ENCODE measurements at places on chromosomes 2 and 18.

DNA sequence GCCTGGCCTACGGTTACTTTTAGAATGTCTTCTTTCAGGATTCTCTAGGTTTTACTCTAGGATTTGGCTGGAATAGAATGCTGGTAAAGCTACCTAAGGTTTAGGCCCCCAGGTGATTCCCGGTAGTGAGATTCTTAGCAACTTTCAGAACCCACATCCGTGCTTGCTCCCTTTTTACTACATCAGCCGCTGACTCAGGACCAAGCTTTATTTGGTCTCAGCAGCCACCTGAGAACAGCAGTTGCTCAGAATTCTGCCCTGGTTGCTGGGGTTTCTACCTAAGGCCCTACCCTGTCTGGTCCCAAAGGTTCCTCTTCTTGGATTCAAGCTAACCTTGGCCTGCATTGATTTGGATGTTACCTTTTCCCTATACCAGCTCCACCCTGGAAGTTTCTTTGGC, 36.1 kb upstream of the NDUFV2 start:
- DNase-seq: no peak

DNA sequence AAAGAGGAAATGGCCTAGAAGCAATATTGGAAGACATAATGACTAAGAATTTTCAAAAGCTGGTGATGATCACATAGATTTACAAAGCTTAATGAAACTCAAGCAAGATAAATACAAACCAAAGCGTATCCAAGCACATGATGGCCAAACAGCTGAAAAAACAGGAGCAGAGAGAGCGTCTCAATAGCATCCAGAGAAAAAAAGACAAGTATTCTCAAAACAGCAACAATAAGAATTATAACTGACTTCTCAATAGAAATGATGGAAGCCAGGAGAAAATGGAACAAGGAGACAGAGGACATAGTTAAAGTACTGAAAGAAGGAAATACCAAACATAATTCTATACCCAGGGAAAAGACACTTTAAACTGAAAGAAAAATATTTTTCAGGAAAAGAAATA, 437.2 kb upstream of the TNP1 start:
- no peak for DNase-seq

DNA sequence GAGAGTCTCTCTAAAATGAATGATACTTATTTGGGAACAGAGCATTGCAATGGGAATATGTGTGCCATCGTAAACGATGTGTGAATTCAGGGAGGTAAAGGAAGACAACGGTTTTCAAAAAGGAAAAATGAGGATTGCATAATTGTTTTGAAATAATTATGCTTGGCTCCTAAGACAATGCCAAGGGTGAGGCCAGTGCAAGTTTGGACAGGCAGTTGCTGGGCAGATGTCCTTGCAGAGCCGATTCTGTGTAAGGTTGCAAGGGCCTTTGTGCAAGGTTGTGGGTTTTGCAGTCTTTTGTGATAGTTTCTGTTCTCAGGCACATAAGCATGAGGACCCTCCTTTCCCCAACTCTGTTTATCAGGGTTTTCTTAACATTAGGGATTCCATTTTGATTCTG, 70.0 kb upstream of the ZNF236 start:
- no peak for DNase-seq

DNA sequence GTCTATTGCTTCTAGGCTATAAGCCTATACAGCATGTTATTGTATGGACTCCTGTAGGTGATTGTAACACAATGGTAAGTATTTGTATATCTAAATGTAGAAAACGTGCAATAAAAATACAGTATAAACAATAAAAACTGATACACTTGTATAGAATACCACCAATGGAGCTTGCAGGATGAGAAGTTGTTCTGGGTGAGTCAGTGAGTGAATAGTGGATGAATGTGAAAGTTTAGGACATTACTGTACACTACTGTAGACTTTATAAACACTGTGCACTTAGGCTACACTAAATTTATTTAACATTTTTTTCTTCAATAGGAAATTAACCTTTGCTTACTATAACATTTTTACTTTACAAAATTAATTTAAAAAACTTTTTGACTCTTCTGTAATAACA, 679.2 kb upstream of the ZNF804A start:
- DNase-seq: no peak

GRCh38 chr2:65382323-65382722, 50.1 kb downstream of the SPRED2 start:
- no peak for DNase-seq

DNA sequence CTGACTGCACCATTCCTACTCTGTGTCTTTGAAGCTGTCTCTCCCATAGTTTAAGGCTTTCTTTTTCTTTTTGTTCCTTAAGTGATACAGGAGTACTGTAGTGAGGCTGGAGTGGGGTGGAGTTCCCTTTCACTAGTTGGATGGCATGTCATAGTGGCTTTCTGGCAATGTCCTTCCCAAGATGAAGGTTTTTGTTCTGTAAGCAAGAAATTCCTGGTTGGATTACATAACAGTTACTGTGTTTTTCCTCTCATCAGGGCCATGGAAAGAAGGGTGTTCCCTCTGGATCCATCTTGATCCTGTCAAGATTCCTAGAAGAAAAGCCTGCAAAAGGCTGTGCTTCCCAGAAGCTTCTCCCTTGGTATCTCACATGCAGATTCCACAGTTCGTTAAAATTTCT, 84.2 kb downstream of the ACKR3 start:
- no peak for DNase-seq

GRCh38 chr18:74367905-74368304, 52.3 kb downstream of the C18orf63 start:
- DNase-seq: no peak

GRCh38 chr2:219003979-219004378, 10.8 kb upstream of the CRYBA2 start:
- no peak for DNase-seq

DNA sequence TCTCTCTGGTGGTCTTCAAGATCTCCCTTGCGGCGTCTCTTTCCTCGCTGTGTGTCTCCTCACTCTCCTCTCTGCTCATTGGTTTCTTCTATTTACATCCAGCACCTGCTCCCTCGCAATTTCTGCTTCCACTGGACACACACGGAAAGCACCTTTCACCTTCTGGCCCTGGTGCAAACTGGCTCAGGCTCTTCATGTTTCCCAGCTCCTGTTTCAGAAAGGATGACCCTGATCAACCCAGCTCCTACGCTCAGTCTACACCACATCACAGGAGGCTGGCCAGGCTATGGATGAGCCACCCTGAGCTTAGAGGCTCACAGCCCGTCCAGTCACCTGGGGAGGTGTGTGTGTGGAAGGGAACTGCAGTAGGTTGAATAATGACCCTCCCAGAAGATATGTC, 72.7 kb downstream of the MCFD2 start:
- DNase-seq: no peak

DNA sequence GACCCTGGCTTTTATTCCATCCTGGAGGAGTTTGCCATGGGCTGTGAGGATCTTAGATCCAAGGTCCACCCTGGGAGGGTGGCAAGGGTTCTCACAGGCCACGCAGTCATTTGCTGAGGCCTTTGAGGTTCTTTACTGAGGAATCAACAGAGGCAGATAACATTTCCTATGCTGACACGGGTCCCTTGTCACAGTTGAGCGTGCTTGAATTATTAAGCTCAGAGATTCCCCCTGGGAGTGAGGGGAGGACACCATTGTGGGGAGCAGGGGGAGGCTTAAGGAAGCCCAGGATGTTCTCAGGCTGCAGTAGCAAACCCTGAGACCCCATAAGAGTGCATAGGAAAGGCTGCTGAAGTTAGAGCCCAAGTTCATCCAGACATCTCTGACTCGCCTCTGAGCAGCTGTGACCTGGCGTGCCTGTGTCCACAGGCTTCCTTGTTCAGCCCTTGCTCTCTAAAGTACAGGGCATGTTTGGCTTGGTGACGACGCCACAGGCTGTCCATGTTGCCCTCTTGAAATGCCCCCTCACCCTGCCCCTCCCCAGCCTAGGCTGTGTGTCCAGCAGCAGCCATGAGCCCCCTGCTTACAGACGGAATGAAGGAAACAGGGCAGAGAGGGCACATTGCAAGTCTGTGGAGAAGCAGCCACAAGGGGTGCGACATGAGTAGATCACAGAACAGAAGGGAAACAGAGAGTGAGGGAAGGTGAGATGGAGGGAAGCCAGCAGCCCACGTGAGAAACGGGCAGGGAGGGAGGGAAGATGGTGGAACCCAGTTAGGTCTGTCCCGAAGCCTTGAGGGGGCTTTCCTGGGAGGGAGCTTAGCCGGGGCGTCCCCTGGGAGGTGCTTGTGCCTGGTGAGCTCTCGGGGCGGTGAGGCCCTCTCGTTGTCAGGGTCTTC, 34.0 kb downstream of the NAPG start:
- DNase-seq: peak; percentile 28

GRCh38 chr2:138493334-138493733, 8.2 kb upstream of the SPOPL start:
- no peak for DNase-seq

DNA sequence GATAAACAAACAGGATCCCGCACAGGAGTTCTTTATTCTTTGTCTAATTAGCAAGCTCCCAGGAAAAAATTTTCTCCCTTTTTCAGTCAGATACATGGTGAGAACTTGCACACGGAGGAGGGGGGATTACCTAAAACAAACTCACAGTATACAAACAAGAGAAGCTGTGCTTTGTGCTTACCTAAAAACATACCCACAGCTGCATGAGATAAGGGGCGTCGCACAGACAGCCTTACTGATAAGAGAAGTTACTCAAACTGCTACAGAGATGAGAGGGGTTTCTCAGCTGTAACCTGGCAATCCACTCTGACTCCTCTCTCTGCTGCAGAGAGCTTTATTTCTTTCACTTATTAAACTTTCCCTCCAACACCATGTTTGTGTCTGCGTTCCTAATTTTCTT, 32.9 kb upstream of the ST3GAL5 start:
- no peak for DNase-seq

GRCh38 chr2:237060534-237061312, 25.0 kb upstream of the COPS8 start:
- no peak for DNase-seq

Data from activated T-cell treated with anti-CD3 and anti-CD28 coated beads, Interleukin-2, amount 50 U/mL, for 48 hours (primary cell).